Cerebellar cortex (tissue), 1 donor: ENCODE measurements at places on chromosomes 11 and 22.

DNA sequence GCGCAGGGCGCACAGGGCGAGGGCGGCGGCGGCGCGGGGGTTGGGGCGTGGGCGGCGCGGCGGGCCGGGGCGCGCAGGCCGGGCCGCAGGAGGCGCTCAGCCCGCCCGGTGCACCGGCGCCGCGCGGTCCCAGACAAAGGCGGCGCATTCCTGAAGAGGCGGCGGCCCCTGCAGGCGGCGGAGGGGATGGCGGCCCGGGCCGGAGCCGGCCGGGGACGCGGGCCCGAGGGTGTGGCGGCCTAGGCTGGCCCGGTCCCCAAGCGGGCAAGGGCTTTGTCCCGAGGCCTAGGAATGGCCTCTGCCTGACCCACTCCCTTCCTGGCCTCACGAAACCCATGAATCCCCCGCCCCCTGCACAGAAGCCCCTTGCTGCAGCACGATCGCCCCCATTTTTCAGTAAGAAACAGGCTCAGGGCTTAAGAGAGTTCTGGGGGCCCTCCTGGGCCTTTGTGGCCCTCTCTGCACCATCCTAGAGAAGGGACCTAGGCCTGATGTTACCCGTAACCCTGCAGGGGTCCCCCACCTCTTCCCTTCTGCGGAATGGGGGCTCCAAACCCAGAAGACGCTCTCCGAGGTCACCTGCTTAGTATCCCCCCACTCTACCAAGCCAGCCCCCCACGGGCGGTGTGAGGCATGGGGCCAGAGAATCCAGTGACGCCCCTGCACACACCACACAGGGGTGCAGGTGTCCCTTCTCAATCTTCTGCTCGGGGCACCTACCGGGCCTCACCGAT, at the start of gene RTN4R:
RTN4R (minus strand) TSS at position 40 of the 734 bp plus-strand sequence. CDS start 226 bp downstream, outside the sequence.
- DNase-seq, result no peak

DNA sequence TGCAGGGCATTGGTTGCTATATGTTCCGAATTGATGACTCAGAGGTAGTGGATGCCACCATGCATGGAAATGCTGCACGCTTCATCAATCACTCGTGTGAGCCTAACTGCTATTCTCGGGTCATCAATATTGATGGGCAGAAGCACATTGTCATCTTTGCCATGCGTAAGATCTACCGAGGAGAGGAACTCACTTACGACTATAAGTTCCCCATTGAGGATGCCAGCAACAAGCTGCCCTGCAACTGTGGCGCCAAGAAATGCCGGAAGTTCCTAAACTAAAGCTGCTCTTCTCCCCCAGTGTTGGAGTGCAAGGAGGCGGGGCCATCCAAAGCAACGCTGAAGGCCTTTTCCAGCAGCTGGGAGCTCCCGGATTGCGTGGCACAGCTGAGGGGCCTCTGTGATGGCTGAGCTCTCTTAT, 5.4 kb upstream of the TTC36 start:
- DNase-seq, result no peak

DNA sequence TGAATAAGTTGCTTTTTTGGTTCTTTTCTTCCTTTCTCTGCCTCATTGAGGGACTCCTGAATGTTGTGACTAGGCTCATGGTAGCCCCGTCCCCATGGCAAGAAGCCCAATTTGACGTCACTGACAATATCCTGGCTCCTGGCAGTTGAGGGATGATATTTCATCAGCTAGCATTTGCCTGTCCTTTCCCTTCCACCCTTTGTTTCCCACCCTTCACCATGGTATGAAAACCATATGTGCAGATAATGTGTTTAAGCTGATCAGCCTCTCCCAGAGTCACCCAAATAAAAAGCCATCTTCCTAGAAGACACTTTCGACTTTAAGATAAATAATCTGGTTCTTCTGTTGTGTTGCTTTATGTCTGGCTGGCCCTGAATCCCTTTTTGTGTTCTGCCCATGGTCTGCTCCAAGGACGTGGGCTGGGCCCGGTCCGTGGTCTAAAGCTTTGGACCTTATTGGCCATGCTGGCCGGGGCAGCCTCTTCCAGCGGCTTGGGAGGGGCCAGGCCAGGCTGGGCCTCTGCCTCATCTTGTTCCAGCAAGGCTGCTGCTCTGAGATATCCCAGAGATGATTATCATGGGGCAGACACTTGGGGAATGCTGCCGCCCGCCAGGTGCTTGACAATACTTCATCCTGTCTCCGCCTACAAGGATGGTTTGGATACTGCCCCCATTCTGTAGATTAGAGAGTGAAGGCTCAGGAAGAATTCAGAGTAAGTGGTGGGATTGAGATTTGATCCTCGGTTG, 5.1 kb downstream of the TSPAN18 start:
- no peak for DNase-seq

DNA sequence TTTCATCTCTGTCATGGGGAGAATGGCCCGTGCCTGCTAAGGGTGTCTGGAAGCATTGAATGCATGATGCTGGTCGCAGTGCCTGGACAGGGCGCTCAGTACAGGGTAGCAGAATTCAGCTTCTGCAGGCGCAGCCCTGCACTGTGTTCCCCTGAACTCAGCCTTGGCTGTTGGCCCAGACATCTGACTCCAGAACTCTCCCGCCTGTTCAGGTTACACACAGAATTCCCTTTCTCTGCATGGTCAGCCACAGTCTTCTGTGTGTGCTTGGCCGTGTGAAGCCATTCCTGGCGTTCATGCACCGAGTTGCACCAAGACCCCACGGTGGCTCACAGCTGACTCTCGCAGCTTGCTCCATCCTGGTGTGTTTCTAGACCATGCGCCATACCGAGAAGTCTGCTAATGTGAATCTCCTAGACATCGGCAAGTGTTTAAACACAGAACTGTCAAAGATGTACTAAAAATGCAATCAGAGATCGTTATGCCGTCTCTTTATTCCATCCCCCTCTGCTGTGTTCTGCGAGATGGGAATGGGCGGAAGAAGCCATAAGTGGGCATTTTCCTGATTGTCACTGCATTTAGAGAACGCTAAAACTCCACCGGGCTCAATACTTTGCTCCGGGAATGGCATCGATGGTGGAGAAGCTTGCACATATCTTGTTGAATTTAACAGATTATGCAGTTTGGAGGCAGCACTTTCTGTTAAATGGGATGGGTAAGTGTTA, 55.6 kb downstream of the MPPED1 start:
- DNase-seq, result peak; percentile 67

- DNase-seq, result no peak
Measured at GRCh38 chr22:47318041-47318737, 555.7 kb downstream of the TBC1D22A start.

- peak; percentile 58 for DNase-seq
Measured at GRCh38 chr11:8593935-8594909, at the start of gene STK33. TSS of gene STK33 (minus strand) at chr11:8594228. CDS start at chr11:8474905, 119,323 bp downstream.

GRCh38 chr11:121887569-121887968, 228.4 kb downstream of the BLID start:
- peak; percentile 5 for DNase-seq

DNA sequence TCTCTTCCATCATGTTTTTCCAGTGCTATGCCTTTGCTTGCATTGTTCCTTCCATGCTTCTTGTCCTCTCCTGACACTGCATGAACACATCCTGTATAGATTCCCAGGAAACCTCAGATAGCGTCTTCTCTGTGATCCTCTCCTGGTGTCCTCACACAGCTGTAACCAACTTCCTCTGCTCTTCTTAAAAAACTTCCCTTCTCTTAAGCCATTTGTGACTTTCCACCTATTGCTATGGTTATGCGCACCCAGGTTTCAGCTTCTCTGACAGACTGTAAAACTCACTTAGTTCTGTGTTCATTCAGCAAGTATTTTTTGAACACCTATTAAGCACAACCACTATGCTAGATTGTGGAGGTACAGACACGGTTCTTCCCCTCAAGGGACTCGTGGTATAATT, 5.1 kb upstream of the APLP2 start:
- no peak for DNase-seq

- no peak for DNase-seq
Measured at GRCh38 chr11:64243236-64243854, 2.5 kb downstream of the FKBP2 start.

- no peak for DNase-seq
Measured at GRCh38 chr11:88348870-88349269, 11.3 kb upstream of the CTSC start.

DNA sequence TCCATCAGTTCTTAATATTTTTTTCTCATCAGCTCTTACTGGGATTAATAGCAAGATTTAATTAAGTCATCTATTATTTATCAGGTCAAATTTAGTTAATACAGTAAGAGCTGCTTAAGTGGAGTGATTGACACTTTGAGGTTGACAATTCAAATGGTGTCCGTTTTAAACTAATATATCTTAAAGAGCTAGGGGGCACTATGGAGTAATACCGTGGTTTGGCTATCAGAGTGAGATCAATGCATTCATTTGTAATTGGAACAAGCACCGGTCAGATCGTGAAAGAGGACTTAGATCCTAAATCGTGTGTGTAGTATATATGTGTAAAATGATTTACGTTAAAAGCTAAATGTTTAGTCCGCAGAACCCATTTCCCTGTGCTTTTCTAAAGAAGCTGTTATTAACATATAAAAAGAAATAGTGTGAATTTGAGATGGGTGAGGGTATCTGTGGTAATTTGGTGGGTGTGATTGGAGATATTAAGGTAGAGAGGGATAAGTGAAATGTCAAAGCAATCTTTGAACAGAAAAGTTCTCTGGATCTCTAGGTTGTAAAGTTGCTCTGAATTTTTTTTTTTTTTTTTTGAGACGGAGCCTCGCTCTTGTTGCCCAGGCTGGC, 2.3 kb downstream of the SIK2 start:
- DNase-seq, result peak; percentile 79

GRCh38 chr11:32829157-32829679, 509 bp upstream of the PRRG4 start:
- no peak for DNase-seq

GRCh38 chr22:23708270-23708669, 17.5 kb downstream of the RGL4 start:
- no peak for DNase-seq

DNA sequence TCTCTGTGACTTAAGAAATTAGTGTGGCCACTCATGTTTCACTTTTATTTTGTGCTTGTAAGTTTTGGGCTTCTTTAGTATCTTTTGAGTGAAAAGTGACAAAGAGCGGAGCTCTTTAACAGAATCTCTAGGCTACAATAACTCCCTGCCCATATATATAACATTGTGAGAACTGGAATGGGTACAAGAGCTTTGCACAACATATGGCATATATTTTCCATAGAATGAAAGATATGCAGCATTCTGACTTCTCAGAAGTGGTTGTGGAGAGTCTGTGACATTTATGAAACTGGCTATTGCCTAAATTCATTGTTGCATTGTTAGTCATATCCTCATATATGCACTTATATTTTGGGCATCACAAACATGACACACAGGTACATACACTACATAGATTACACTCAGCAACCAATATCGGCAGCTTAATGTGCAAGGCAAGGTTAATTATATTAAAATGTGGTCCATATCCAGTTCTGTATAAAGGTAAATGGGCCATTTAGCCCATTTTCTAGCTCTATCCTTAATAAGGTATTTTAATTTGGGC, 1148.2 kb downstream of the FAM181B start:
- DNase-seq, result no peak

- no peak for DNase-seq
Measured at GRCh38 chr11:130217133-130218031, 57.8 kb downstream of the ST14 start.

DNA sequence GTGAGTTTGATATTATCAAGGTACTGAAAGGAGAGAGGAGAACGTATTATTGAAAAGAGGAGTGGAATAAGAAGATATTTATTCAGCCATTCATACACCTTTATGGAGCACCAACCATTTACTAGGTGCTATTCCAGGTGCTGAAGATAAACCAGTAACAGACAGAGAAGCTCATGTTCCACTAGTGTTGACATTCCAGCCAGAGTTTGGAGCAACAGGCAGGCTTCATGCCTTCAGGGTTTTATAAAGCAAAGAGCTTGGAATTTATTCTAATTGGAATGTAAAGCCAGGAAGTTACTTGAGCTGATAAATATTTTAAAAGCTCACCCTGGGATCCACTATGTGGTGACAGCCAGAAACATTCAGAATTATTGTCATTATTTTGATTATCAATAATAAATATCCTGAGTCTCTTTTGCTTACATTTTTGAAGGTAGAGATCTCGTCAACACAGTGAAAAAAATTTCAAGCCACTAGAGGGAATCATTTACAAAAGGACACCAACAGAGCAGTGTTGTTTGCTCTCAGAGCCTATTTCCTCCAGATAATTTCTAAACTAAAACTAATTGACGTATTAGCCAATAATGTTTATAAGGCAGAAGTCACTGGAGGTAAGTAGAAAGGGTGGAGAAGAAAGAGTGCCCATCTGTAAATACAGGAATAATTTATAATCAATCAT, 172.0 kb downstream of the KCNA4 start:
- no peak for DNase-seq

DNA sequence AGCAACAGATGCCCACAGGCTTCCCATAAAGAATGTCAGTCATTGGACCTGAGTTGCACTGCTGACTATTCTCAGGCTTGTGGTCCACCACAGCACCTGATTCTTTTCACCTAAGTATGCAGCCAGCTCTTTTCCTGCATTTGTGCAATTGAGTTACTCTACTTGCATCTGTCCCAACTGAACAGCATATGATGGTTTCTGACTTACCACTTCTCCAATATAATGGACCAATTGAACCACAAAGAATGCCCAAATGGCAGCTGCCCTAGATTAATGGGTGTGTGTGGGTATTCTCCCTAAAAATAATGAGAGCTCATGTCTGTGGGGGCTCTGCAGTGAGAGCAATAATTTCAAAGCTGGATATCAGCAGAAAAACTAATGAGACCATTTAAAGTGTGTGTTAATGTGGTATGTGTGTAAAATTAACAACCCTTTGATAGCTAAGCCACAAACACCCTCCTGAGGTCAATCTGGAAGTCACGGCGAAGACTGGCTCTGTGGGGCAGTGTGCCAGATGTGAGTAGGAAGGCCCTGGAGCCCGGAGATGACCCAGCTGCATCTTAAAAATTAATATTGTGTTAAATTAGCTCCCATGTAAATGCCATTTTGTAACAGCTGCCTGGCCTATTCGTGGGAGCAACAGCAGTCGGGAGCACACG, 43.8 kb downstream of the SC5D start:
- no peak for DNase-seq

DNA sequence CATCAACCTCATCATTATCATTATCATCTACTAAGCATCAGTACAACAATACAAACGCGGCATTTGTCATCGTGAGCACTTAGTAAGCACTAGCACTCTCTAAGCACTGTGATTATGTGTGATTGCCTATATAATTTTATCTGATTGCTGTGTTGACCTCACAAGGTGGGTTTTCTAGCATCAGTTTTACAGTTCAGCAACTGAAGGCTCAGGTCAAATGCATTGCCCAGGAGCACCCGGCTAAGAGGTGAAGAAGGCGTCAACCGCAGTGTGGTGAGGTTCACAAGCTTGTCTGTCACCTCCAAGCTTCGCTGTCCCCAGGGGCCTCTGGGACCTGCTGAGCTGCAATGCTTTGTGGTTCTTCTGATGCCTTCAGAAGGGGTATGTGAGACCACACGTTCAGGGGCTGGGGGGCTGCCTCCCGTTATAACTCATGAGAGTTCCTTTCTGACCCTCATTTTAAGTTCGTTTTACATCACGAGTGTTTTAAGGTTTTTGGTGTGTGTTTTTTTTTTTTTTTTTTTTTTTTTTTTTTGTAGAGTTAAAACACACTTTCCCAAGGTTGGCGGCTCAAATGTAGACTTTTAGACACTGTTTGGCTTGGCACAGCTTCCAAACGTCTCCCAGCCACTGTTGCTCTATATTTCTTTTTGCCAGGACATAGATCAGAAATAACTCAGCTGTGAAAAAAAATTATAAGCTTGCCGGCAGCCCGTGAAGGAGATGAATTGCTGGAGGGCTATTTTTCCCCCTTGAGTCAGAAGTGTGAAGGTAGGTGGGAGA, 33.8 kb upstream of the SCUBE1 start:
- DNase-seq, result no peak
